ENCODE measurements at places on chromosomes 3 and 15. TPM values are rescaled to one million over a fixed set of nuclear protein-coding genes. Genes with fewer than 3 reads are reported as not detected.

The ESYT3 gene
- total RNA-seq = 0.68 TPM

The SI gene
- not detected for total RNA-seq

The ACKR4 gene
- total RNA-seq = not detected

The GOLGA6L4 gene
- total RNA-seq = 0.74 TPM

The CRYGS gene
- 0.49 TPM for total RNA-seq

The CAND2 gene
- 0.31 TPM for total RNA-seq

The CFAP92 gene
- not detected for total RNA-seq

The DMXL2 gene
- 19.9 TPM for total RNA-seq

The PSMD2 gene
- total RNA-seq = 325 TPM

The MCTP2 gene
- total RNA-seq = not detected

The CCK gene
- total RNA-seq = 2.4 TPM

The KNG1 gene
- total RNA-seq = not detected

The ZNF501 gene
- total RNA-seq = not detected

The CDCP1 gene
- 13.6 TPM for total RNA-seq

The CD86 gene
- total RNA-seq = not detected

The PLA2G4E gene
- total RNA-seq = not detected

The GREM1 gene
- total RNA-seq = 6.6 TPM

The ISLR gene
- total RNA-seq = 0.39 TPM

The IL12A gene
- 1.2 TPM for total RNA-seq

The PIK3R4 gene
- 16.6 TPM for total RNA-seq

The KY gene
- 0.08 TPM for total RNA-seq

The ZNF660 gene
- not detected for total RNA-seq

The PTPRG gene
- 2.3 TPM for total RNA-seq

The SOX14 gene
- not detected for total RNA-seq

The CELSR3 gene
- 5.4 TPM for total RNA-seq

All from A549 treated with CpdA at 1 μM for 4 hours (cell line).